HCT116 (cell line): ENCODE measurements at places on chromosomes 6 and 20. TPM values are rescaled to one million over a fixed set of nuclear protein-coding genes. Genes with fewer than 3 reads are reported as not detected.

Gene SIRPB2
- not detected for total RNA-seq

DNA sequence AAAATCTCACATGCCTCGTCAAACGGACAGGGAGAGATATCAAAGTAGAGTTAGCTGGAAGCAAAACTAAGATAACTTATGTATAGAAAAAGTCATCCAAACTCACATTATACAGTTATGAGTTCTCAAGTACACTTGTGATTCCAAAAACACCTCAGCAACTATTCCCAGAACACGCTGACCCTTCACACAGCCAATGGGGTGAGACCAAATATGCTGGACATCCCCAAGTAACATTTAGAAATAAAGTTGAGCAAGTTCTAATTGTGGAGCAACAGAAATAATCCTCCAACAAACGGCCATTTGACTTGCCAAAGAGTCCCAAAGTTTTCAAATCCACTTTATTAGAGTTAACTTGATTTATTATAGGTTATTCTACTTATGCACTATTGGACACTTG, 52.4 kb downstream of the LY86 start:
- H3K4me1 ChIP-seq = no peaks in the 10 kb centered on the region
- peaks cover 16% of the 10 kb centered on the region for H3K27me3 ChIP-seq
- no peaks in the 10 kb centered on the region for H3K36me3 ChIP-seq

Gene SYCP2L
- total RNA-seq = 4.9 TPM

Gene SLC22A7
- total RNA-seq = not detected

- no peaks in the 10 kb centered on the region for H3K36me3 ChIP-seq
- no peak overlapping the region for H3K27ac ChIP-seq
- H3K4me1 ChIP-seq = no peaks in the 10 kb centered on the region
- no peak overlapping the region for H3K4me3 ChIP-seq
Observed at GRCh38 chr6:35048631-35049083, 92.5 kb downstream of the TCP11 start.

Gene PACSIN1
- total RNA-seq = 5.0 TPM

DNA sequence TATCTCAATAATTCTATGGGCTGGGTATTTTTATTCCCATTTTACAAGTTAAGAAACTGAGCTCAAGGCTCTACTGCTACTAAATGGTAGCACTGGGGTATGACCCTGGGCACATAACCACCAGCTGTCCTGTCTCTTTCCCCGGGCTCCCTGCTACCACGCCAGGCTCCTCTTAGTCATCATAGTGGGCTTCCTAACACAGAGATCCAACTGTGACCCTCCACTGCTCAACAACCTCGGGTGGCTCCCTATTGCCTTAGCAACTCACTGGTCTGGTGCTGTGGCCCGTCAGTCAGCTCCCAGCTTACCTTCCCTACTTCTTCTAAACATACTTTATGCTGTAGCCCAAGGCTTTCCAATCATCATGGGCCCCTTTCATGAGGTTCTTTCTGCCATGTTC, 4.5 kb downstream of the KIAA1755 start:
- DNase-seq = no peak
- H3K27me3 ChIP-seq = no peaks in the 10 kb centered on the region
- no peaks in the 10 kb centered on the region for H3K36me3 ChIP-seq

Gene CD24
- total RNA-seq = 7.3 TPM

- no peak for DNase-seq
- peaks cover 24% of the 10 kb centered on the region; the same call in 1 of the 2 replicates for H3K4me1 ChIP-seq
- peaks cover 50% of the 10 kb centered on the region; the same call in 1 of the 2 replicates for H3K36me3 ChIP-seq
- H3K27me3 ChIP-seq = no peaks in the 10 kb centered on the region
Observed at GRCh38 chr20:62663145-62664018, 21.1 kb downstream of the SLCO4A1 start.

Gene CCM2L
- 1.4 TPM for total RNA-seq

DNA sequence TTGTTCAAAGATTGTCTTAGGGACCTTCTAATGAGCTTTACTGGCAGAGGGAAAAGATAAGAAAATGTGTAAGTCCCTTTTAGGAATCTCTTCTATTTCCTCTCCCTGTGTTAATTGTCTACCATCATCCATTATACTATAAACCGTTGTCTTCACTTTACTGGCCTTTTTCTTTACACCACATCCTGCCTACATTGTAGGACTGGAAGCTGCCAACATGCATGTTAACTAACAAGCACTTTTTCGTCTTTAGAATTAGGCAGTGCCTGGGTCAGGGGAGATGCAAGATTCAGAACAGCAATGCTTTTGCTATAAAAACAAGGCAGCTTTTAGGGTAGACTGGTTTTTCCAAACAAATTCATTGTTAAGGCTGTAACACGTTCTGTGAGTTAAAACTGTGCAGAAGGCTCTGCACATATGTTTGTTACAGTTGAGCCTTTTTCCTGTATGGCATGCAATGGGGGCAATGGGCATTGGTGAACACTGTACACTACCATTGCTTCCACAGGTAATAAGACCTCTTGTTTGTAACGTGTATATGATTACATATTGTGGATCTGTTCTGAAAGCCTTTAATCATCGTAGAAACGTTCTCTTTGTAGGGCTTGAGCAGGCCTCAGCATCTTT, 10.9 kb upstream of the PKIG start:
- no peaks in the 10 kb centered on the region for H3K27me3 ChIP-seq
- DNase-seq = no peak
- H3K4me3 ChIP-seq = no peak overlapping the region
- H3K4me1 ChIP-seq = peaks cover 24% of the 10 kb centered on the region
- H3K36me3 ChIP-seq = no peaks in the 10 kb centered on the region
- no peak overlapping the region for H3K27ac ChIP-seq

- H3K4me3 ChIP-seq = no peak overlapping the region
- H3K27me3 ChIP-seq = no peaks in the 10 kb centered on the region
- H3K27ac ChIP-seq = no peak overlapping the region
- H3K36me3 ChIP-seq = no peaks in the 10 kb centered on the region
Observed at GRCh38 chr20:14375416-14375985, 38.1 kb upstream of the FLRT3 start.

Gene HLA-DQA2
- not detected for total RNA-seq

GRCh38 chr6:56025795-56026194, 150.4 kb upstream of the BMP5 start:
- H3K36me3 ChIP-seq = no peaks in the 10 kb centered on the region
- no peak overlapping the region for H3K4me3 ChIP-seq
- H3K27ac ChIP-seq = no peak overlapping the region
- H3K27me3 ChIP-seq = no peaks in the 10 kb centered on the region

DNA sequence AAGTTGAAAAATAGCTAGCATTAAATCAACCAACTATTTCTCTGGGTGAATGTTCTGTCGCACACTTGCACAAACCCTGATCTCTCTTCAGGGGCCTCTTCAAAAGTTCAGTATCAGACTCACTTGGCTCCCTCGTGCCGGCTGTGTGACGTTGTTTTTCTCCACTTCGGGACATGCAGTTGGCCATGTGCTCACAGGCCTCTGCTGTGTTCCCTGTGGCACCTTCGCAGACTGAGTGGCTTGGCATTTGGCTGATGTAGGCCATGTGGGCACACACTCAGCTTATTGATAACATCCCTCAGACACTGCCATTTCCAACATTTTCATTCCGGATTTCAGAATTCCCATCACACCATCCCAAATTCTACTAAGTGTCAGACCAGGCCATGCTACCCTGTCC, 49.3 kb downstream of the PACRG start:
- H3K27me3 ChIP-seq = no peaks in the 10 kb centered on the region
- no peak overlapping the region for H3K27ac ChIP-seq
- no peaks in the 10 kb centered on the region for H3K4me1 ChIP-seq
- no peak overlapping the region for H3K4me3 ChIP-seq
- DNase-seq = no peak
- H3K36me3 ChIP-seq = no peaks in the 10 kb centered on the region

Gene XKR7
- total RNA-seq = not detected

DNA sequence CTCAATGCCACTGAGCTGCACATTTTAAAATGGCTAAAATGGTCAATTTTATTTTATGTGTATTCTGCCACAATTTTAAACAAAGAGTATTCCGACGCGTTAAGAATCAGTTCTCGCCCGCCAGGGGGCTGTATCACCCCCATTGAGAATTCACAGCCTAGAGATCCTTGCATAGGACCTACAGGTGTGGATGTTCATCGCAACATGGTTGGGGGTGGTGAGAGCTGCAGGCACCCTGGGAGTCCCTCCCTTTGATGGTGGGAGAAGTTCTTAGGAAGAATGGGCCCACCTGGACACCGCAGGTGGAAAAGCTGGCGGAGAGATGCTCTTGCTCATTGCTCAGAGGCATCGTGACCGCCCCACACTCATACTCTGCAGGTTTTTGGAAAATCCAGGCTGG, 63.5 kb downstream of the SLC2A10 start:
- H3K27me3 ChIP-seq = peaks cover 9% of the 10 kb centered on the region; the same call in 1 of the 2 replicates
- no peak for DNase-seq

Gene PTPRK
- total RNA-seq = 34.2 TPM

DNA sequence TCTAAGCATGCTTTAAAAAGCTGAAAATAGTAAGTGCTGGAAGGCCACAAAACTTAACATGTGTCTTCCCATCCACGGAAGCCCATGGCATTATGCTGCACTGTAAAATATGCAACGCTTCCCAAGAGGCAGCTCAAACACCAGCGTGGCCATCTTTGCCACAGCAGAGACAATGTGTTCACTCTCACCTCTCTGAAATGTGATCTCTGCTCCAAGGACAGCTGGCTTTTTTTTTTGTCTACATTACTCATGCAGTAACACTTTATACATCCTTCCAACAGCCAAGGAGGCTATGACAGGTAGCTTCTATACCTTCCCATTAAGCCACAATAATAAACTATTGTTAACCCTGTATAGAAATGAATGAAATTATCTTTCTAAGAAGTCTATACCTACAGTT, 49.2 kb downstream of the BLOC1S5 start:
- DNase-seq = no peak
- H3K4me1 ChIP-seq = no peaks in the 10 kb centered on the region
- H3K36me3 ChIP-seq = 0 out of 2 replicates have a peak, but pooled peaks cover 6% of the 10 kb centered on the region
- H3K27ac ChIP-seq = no peak overlapping the region
- no peaks in the 10 kb centered on the region for H3K27me3 ChIP-seq

Gene TPD52L2
- total RNA-seq = 149 TPM

DNA sequence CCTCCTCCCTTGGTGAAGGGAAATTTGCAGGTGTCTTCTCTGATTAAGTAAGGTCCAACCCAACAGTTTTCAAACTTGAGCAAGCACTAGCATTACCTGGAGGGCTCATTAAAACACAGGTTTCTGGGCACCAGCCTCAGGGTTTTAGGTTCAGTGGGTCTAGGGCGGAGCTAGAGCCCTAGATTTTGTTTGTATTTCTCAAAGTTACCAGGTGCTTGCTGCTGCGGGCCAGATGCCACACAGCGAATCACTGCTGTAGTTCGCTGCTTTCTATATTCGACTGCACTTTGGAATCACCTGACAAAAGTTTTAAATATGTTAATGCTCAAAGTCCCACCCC, 869 bp downstream of the COL21A1 start:
- DNase-seq = no peak
- no peaks in the 10 kb centered on the region for H3K36me3 ChIP-seq
- H3K4me3 ChIP-seq = no peak overlapping the region
- no peaks in the 10 kb centered on the region for H3K27me3 ChIP-seq

GRCh38 chr20:7629880-7630279, 310.4 kb downstream of the HAO1 start:
- H3K4me3 ChIP-seq = no peak overlapping the region
- no peaks in the 10 kb centered on the region for H3K4me1 ChIP-seq
- no peaks in the 10 kb centered on the region for H3K36me3 ChIP-seq
- DNase-seq = no peak

- DNase-seq = no peak
- H3K4me1 ChIP-seq = peaks cover 5% of the 10 kb centered on the region; the same call in 1 of the 2 replicates
- H3K4me3 ChIP-seq = no peak overlapping the region
- H3K27me3 ChIP-seq = no peaks in the 10 kb centered on the region
Observed at GRCh38 chr6:169186496-169187169, 67.0 kb downstream of the THBS2 start.

DNA sequence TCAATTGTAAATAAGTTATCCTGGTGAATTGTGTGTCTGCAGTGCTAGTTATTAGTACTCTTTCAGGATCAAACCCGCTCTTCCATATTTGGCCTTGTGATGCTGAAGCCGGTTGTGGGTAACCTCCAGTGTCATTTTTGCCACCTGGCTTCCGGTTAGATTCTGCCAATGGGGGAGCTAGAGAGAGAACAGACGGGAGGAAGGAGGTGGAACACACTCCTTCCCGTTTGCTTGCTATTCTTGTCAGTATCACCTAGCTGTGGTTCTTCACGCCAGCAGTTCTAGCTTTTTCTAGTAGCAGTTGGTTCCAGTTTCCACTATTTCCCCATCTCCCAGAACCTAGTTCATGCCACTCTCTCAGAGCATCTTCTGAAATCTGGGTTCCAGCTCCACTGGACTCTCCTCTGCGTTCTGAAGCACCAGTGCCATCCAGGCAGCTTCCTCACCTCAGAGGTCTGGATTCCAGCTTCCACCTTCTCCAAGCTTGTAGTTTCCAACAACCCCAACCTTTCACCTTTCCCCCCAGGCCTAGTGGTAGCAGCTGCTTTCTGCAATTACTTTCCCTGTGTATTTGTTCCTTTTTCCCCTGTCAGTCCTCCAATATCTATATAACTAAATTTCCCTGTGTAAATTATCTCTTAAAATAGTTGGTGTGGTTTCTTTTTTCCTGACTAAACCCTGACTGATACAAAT, 46.9 kb upstream of the LOC128125822 start:
- no peaks in the 10 kb centered on the region for H3K27me3 ChIP-seq
- DNase-seq = peak; percentile 37
- no peak overlapping the region for H3K27ac ChIP-seq
- peaks cover 29% of the 10 kb centered on the region for H3K4me1 ChIP-seq
